ENCODE measurements at places on chromosomes 13 and 19. TPM values are rescaled to one million over a fixed set of nuclear protein-coding genes. Genes with fewer than 3 reads are reported as not detected.

GRCh38 chr19:1839658-1840540, 8.4 kb downstream of the REXO1 start:
- DNase-seq = no peak
- H3K36me3 ChIP-seq = no peaks in the 10 kb centered on the region
- H3K27ac ChIP-seq = no peak overlapping the region
- no peaks in the 10 kb centered on the region for H3K4me1 ChIP-seq
- H3K4me3 ChIP-seq = no peak overlapping the region

DNA sequence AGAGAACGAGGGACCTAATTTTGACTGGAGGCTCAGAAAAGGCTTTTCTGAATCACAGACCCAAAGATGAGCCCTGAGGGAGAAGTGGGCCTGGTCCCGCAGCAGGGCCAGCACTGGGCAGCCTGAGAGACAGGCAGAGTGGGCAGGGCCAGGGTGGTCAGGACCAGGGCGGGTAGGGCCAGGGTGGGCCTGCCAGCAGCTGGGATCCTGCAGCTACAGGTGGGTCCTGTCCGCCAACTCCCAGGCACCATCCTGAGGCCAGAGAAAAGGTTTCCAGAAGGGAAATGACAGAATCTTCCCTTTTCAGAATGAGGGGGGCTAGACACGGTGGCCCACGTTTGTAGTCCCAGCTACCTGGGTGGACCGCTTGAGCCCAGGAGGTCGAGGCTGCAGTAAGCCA, 23.7 kb downstream of the LATS2 start:
- no peaks in the 10 kb centered on the region for H3K27me3 ChIP-seq
- no peak overlapping the region for H3K4me3 ChIP-seq
- H3K4me1 ChIP-seq = peaks cover 12% of the 10 kb centered on the region
- H3K36me3 ChIP-seq = no peaks in the 10 kb centered on the region
- no peak for DNase-seq
- H3K27ac ChIP-seq = no peak overlapping the region

DNA sequence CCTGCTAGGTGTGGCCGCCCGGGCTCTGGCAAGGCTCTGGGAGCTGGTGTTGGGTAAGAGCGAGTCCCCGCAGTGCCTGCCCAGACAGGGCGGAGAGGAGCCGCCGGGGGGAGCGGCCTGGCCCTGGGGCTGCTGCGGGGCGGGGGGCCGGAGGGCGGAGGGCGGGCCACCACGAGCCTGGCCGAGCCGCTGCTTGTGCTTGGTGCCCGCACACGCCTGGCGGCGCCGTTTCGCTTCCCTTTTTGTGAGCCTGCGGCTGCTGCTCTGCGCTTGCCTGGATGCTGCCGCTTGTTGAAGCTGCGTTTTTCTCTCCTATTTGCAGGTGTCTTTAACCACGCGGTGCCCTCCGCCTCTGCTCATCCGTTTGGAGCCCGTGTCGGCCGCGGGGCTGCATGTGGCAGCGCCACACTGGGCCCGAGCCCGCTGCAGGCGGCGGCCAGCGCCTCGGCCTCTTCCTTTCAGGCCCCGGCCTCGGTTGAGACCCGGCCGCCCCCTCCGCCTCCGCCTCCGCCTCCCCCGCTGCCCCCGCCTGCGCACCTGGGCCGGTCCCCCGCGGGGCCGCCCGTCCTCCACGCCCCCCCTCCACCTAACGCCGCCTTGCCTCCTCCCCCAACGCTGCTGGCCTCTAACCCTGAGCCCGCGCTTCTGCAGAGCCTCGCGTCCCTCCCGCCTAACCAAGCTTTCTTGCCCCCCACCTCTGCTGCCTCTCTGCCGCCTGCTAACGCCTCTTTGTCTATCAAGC, 8.5 kb downstream of the PLEKHJ1 start:
- H3K4me3 ChIP-seq = no peak overlapping the region
- DNase-seq = no peak
- H3K27ac ChIP-seq = no peak overlapping the region

The TRAPPC2B gene
- 8.7 TPM for total RNA-seq

Data from GM12878 (cell line).